ENCODE measurements at places on chromosomes 7 and 10.

DNA sequence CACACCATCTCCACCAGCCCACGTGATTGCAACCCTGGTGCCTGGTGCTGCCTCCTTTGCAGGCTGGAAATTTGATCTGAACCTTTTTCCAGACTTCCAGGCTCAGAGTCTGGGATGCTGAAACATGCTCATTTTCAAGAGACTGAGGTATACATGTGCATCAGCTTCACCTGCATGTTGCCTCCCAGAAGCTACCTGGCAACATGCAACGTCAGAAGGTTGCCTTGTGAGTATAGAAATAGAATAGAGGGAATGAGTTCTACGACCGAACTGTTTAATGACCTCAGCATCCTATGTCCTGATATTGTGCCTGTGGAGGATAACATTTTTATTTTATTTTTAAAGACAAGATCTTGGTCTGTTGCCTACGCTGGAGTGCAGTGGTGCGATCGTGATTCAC is 1.9 kb upstream of the ZNF212 start:
- no peak for DNase-seq

- no peak for DNase-seq
Observed at GRCh38 chr10:93874309-93875031, 19.3 kb upstream of the SLC35G1 start.

- DNase-seq = no peak
Observed at GRCh38 chr7:95925236-95925635, 152.9 kb downstream of the DYNC1I1 start.

DNA sequence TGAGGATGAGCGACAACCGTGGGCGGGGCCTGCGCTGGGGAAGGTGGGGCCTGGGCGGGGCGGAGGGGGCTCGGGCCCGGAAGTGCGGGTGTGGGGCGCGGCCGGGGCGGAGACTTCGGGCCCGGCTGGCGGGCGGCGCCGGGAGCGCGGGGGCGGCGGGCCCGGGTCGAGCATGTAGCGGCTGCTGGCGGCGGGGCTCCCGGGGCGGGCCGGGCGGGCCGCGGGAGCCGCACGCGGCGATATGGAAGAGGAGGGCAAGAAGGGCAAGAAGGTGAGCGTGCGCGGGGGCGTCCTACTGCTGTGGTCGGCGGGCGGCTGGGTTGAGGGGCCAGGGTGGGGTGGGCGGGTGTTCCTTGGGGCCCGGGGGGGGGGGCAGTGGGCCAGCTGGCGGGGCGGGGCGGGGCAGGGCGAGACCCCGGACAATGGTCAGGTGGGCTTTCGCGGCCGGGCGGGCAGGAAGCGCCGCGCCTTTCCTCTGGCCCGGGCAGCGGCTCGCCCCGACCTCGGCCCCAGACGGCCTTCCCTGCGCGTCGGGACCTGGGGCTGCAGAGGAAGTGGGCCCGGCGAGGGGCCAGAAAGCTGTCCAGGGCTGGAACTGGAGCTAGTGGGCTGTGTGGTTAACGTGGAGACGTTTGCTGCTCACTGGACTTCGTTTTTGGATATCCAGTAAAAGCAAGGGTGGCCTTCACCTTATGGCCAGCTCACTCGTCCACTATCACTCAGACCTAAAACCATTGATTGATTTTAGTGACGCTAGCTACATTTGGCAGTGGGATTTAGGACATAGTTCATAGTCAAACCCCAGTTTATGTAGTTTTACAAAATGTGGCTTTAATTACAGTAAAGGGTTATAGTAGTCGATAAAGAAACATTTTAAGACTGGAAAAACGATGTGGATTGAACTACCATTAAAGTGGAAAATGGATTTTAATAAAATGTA is at the start of gene CCM2:
TSS of gene CCM2 (plus strand) at position 109 of the 940 bp plus-strand sequence. CDS start at position 242, 133 bp downstream.
- peak; percentile 62 for DNase-seq

- peak; percentile 37 for DNase-seq
Observed at GRCh38 chr7:68929781-68930261, 668.5 kb upstream of the AUTS2 start.

Data from muscle of back (tissue), 13 donors.